ENCODE measurements at places on chromosomes 5 and 9.

GRCh38 chr5:55680353-55680752 is 31.8 kb downstream of the SLC38A9 start:
- no peak for DNase-seq

DNA sequence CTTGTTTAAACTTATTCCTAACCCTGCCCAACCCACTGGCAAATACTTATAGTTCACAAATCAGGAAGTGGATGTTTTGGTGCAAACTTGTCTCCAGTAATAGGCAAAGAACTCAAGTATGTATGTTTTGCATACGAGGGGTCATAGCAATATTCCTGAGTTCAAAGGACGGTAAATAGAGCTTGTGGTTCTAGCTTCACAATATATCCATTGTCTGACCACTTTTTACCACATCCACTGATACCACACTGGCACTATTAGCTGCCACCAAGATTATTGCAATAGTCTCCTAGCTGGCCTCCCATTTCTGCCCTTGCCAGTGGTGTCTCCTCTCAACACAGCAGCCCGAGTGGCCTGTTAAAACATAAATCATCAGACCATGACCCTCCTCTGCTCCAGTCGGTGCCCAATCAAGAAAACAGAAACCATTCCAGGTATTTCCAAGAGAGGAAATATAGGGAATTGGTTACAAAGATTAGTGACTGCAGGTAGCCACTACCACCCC is 17.0 kb downstream of the GRXCR2 start:
- DNase-seq = no peak

- no peak for DNase-seq
Measured at GRCh38 chr5:168706655-168707069, 127.5 kb upstream of the PANK3 start.

DNA sequence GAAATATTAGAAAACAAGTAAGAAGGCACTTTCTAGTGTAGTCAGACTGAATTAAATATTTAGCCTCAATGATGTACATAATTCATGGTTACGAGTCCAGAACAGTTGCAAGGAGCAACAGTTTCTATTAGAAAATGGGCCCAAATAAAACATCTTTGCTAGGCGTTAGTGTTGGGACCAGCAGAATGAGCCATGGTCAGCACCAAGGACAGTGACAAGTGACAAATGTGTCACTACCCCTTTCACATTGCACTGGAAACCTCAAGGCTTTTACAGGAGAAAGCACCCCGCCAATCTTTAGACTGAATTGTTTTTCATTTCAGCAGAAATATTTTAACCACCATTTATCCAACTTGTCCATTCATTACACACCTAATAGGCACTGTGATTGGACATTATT is 301.3 kb upstream of the ADCY2 start:
- peak; percentile 50 for DNase-seq
